ENCODE measurements at places on chromosomes 11 and 22.

- DNase-seq: no peak
Measured at GRCh38 chr11:24661331-24661730, 164.5 kb downstream of the LUZP2 start.

DNA sequence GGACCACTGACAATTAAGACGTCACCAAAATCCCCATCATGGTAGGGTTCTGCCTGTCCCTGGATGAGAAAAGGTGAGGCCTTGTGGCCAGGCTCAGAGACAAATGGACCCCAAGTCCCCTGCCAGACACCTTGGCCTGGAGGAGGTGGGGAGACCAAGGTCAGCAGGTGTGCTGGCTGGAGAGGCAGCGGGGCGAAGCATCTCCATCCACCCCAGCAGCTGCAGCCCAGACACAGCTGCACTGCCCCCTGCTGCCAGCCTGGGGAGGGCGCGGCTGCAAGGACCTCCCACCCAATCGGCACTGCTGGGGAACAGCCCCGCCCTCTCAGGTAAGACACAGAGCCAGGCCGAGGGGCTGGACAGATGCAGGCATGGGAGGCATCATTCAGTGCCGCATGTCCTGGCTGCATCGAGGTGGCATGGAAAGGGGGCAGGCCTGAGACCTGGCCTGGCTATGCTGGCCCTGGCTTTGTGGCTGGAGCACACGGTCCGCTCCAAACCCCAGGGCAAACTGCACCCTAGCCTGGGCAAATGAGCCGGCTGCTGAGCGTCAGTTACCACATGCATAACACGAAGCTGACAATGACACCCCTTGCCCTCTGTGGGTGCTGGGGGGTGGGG, 12.2 kb upstream of the MFNG start:
- DNase-seq: peak; percentile 89

- no peak for DNase-seq
Measured at GRCh38 chr22:47395481-47395880, 633.0 kb downstream of the TBC1D22A start.

- no peak for DNase-seq
Measured at GRCh38 chr11:8389029-8389996, 125.6 kb upstream of the LMO1 start.

- no peak for DNase-seq
Measured at GRCh38 chr11:105273660-105274280, 134.2 kb upstream of the CARD18 start.

DNA sequence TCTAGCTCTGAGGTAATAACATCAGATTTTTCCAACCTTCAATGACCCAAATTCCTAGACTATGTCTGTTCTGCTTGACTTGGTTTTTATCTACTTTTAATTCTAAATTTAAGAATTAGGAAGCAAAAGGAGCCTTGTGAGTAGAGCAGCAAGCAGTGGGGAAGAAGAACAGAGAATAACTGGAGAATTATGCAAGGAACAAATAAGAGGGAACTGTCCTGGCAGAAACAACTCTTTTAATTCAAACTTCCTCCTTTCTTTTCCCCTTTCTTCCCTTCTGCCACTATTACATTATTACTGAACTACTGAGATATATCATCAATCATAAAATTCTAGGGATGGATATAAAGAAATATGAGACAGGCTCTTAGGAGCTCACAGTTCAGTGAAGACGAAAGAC, 276.1 kb downstream of the SBF2 start:
- no peak for DNase-seq

DNA sequence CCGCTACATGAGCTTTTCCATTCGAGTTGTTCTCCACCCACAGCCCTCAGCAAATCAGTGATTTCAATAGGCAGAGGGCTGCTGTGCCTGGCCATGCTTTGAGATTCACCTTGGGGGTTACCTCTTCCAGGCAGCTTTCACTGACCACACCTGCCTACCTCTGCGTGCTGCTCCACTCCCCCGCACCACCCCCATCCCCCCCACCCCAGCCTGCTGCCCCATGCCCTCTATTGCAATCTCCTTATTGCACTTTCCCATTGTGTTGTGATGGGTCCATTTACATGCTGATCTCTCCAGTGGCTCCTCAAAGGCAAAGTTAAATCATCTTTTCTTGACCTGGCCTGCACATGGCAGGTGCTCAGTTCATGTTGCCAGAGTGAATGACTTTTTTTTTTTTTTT, 18.0 kb upstream of the POLA2 start:
- no peak for DNase-seq

DNA sequence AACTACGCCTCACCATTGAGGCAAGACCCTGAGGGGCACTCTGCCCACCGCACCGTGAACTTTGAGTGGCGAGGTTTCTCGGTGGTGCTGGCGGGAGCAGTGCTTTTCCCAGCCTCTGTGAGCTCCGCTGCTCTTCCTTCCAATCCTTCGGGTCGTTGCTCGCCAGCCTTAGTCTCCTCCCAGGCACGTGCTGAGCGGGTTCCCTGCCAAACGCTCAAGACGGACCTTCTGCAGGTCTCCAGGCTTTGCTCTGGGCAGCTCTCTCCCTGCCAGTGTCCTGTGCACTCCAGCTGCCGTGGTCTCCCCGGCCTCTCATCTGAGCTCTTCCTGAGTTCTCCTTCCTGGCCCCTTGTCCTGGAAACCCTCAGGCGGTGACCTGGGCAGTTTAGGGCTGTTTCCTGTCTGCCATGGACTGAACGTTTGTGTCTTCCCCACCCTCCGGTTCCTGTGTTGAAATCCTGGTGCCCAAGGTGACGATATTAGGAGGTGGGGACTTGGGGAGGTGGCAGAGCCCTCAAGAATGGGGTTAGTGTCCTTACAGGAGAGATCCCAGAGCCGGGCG, 11.2 kb upstream of the MUC6 start:
- DNase-seq: no peak

DNA sequence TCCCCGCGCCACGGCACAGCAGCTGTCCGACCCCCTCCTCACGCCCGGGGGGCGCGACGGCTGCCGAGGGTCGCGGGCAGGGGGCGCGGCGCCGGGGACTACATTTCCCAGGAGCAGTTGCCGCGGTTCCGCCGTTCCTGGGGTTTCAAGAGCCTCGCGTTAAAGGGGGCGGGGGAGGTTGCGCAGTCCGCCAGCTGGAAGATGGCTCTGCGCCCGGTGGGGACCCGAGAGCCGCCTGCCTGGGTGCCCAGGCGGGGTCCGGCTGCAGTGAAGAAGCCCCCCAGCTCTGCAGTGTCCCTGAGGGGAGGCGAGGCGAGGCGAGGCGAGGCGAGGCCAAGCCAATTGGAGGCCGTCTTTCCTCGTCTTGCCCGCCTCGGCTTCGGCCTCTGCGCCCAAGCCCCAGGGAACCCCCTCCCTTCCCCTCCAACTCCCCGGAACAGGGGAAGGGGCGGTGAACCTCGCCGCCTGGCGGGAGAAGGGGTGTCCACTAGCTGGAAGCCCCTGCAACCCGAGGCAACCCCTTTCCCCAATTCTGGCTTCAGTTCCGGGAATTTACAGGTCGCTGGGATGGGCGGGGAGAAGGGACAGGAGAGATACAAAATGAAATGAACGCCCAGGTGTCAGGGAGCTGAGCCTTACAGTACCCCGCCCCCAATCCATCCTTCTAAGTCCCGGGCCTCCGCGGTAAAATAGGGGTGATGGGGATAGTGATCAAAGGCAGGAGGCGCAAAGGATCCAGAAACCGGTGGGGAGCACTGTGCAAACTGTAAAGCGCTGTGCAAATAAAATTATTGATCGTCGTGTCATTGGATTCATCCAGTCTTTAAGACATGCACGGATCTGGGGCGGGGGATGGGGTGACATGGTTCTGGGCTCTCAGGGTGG, 5.2 kb upstream of the GCAT start:
- no peak for DNase-seq

DNA sequence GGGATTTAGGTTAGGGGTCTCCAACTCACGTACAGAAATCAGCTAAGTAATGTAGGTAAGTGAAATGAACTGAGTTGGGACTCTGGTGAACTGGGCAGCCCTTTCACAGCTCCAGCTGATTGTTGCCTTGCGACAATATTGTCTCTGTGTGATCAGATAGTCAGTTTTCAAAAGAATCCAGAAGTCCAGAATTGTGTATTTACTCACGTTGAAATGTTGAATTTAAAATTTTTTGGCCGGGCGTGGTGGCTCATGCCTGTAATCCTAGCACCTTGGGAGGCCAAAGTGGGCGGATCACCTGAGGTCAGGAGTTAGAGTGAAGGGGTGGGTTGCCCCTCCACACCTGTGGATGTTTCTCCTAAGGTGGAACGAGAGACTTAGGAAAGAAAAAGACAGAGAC, 18.8 kb upstream of the WDR74 start:
- no peak for DNase-seq

- DNase-seq: no peak
Measured at GRCh38 chr11:128553662-128554362, 33.5 kb downstream of the ETS1 start.

DNA sequence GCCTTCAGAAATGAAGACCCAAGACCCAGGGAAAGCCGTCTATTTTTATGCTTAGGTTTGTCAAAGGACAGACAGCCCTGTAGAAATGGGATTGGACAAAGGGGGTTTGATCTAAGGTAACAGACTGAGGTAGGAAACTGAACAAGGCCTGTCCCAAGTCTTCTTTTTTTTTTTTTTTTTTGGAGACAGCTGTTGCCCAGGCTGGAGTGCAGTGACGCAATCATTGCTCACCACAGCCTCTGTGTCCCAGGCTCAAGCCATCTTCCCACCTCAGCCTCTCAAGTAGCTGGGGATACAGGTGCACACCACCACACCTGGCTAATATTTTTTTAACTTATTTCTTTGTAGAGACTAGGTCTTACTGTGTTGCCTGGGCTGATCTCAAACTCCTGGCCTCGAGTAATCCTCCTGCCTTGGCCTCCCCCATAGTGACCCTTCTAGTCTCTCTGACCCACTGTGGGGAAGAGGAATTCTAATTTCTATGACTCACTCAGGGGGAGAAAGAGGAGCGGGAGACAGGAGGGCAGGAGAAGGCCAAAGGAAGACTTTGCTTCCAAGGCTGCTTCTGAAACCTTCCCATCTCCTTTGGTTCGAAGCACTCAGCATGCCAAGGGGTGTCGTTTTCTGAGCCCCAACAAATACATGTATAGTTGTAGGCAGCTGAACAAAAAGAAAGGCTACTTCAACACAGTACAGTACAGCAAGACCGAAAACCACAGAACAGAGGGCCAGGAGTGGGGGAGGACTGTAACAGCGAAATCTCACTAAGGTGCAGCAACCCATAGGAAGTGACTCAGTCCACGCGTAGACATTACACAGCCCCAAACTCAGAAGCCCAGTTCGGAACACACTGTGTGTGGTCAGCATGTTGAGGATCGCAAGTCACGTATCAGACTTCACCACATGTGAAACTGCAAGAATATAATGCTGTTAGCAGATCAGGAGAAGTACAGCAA, 872 bp downstream of the TMA7B start:
- peak; percentile 87 for DNase-seq

- no peak for DNase-seq
Measured at GRCh38 chr11:115745066-115745465, 240.9 kb upstream of the CADM1 start.

DNA sequence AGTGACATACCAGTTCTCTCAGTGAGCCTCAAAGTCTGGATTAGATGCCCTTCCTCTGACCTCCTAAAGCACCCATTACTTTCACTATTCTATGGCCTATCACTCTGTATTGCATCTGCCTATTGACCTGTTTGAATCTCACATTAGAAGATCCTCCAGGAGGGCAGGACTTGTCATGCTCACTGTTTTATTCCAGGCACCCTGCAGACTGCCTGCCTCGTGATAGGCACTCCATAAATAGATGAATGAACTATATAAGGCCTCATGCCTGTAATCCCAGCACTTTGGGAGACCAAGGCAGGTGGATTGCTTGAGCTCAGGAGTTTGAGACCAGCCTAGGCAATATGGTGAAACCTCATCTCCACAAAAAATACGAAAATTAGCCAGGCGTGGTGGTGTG, 160.1 kb upstream of the CADM1 start:
- no peak for DNase-seq

GRCh38 chr11:70906101-70906500, 346.3 kb downstream of the SHANK2 start:
- no peak for DNase-seq

DNA sequence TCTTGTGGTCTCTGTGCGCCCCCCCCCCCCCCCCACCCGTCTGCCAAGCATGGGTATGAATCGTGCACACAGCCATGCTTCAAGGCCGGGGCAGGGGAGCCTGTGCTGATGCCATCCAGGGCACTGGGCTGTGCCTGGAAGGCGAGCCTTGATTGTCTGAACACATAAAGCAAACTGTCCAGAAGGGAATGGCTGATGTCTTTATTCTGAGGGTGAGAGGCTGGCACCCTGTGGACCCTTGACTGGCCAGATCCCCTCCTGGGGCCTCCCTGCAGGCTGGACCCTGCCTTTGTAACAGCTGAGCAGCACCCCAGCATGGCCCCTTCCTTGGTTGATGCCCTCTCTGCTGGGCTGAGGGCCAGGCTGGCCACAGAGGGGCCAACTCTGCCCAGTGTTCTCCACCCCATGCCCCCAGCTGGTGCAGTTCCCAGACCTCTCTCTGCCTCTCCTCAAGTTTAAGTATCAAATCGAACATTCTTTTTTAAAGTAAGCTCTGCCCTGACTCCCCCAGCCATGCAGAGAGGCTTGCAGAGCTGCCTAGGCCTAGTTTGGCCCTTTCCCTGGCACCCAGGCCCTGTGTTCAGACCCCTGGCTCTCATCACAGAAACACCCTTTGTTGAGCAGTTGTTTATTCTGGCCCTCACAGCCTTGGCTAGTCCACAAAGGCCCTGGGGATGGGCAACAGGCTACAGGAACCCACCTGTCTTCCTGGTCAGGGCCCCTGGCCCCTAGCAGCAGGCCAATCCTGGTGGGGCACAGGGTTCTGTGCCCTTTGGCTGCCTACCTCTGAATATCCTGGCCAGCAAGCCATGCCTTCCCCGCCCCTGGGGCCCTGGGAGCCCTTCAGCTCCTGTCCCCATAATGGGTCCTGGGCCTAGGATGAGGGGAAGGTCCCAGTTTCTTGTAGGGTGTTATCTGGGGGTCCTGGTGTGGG, 3.9 kb upstream of the RANBP1 start:
- no peak for DNase-seq

DNA sequence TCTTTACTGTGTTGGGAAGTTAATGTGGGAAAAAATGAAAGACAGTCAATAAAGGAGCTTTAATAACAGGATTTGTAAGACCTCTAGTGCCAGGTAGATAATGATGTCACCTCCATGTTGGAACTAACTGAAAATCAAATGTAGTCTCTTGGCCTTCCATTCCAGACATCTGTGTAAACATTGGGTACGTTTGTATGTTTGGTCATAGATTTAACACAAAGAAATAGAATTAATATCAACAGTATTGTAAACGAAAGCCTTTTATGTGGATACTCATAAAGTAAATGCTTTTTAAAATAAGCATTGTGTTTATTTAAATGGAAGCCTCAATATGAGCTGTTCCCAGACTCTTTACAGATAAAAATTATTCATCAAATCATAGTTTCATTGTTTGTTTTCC, 605.7 kb downstream of the METTL15 start:
- DNase-seq: no peak

DNA sequence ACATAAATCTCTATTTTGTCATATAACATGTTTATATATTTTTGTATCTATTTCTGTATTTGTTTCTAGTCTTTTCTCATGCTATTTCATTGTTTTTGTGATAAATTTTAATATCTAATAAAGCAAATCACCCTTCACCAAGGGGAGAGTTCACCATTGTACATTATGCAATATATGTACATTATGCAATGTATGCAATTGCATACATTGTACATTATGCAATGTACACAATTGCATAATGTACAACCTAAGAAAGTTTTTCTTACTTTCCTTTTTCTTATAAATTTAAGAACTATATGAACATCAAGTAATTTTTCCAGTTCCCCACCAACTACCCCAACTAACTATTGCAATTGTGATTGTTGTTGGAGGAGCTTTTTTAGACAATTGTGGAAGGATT, 44.1 kb upstream of the GLYATL2 start:
- DNase-seq: no peak

Measured in GM13976 (cell line).